ENCODE measurements at places on chromosomes 3 and 15.

GRCh38 chr3:47778746-47779145 lies 2.9 kb downstream of the SMARCC1 start:
- DNase-seq: no peak

DNA sequence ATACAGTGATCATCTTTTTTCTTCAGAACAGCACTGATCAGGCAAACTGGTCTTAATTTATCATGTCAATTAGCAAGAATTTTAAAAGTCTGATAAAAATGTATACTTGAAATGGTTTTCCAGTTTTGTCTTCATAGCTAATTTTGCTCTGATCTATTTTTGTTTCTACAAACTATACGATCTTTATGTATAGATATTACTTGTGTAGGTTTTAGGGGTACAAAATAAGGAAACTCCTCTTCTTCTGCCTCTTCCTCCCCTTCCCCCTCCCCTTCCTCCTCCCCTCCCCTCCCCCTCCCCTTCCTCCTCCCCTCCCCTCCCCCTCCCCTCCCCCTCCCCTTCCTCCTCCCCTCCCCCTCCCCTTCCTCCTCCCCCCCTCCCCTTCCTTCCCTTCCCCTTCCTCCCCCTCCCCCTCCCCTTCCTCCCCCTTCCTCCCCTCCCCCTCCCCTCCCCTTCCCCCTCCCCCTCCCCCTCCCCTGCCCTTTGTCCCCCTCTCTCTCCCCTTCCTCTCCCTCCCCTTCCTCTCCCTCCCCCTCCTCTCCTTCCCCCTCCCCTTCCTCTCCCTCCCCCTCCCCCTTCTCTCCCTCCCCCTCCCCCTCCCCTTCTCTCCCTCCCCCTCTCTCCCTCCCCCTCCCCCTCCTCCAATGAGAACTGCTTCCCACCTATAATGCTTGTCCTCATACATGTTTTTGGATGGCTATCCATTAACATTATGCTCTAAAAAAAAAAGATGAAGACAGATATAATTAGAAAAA lies 110.0 kb downstream of the PIK3R4 start:
- no peak for DNase-seq

GRCh38 chr15:71050461-71050860 lies 64.8 kb upstream of the THSD4 start:
- DNase-seq: no peak

DNA sequence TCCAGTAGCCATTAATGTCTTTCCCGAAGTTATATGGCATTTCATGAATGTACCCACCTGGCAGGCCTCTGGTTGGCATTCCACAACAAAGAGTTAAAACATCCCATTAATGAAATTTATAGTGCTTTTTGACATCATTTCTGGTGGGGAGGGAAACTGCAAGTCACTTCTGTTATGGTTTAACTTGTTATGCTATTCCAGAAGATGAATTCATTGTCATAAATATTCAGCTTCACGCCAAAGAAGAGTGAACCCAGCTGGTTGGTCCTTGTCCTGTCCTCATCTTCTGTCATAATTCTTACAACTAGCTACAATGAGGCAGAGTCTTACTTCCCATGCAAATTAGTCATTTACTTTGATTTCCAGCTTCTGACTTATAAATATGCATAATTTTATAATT lies 471.5 kb downstream of the FGF12 start:
- no peak for DNase-seq

DNA sequence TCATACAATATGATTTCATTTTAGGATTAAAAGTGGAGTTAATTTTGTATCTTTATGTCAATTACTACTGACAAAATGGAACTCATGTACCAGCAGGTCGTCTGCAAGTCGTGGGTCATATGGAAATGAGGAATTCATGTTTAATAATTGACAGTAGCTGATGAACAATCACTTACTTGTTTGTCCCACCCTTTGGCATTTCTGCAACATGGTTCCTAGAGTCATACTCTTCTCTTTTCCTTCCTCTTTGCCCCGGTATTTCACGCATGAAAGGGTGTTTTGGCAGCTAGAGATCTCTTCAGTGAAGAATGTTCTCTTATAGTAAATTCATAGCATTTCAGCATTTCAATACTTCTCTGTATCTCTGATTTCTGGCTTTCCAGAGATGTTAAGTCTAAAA lies 133.3 kb upstream of the SLC24A5 start:
- DNase-seq: no peak

GRCh38 chr15:100430411-100430810 lies 88.6 kb upstream of the ADAMTS17 start:
- no peak for DNase-seq

DNA sequence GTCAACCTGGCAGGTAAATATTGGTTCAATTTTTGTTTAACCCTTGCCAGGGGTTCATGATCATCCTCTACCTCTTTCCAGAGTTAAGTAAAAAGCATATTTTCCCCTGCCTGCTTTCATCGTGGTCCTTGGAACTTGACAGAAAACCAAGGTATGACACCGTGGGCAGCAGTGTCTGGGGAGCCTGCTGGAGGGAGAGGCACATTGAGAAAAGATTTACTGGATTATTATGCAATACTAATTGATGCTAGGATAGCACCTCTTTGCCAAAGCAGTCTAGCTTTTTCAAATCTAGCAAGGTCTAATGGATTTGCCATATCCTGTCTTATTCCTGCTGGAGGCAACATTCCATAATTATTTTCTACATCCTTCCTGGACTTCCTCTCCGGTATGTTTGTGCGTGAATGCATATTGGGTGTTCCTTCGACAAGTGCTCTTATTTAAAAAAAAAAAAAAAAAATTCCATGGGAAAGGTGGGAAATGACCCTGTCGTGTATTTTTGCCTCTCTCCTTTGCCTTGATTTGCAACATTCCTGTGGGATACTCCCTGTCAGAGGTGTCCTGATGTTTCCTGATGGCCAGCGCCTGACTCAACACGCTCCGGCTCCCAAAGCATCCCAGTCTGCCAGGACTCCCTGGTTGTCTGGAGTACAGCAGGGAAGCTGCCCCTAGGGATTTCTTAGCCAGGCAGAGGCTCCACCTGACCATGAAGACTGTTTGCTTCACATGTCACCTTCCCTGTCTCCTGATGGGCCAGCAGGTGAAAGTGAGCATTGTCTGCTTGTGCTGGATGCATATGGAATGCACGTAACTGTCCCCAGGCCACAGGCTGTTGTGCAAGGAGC lies 6.3 kb downstream of the BHLHE40 start:
- DNase-seq: no peak

- DNase-seq: no peak
These were observed 38.8 kb downstream of the EDC3 start for GRCh38 chr15:74656935-74657535.

DNA sequence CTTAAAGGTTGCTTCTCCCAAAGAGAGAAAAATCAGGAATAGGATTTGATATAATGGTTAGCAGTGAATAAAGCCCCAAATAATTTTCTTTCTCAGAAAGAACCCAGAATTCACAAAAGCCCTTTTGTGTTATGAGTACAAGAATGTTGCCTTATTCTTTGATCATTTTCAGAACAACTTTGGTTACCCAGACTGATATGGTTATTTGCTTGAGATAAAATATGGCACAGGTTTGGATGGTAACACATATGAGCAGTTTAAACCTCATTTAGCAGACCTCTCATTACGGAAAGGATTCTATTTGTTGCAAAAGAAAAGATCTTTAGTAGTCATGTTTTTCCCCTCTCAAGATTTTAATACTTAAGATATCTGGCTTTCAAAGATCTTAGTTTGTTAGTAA lies 104.8 kb upstream of the MEX3B start:
- DNase-seq: no peak

Measured in NCI-H510A treated with DMSO at 0.1 percent for 48 hours (cell line).